ENCODE measurements at places on chromosomes 11 and 22. TPM values are rescaled to one million over a fixed set of nuclear protein-coding genes. Genes with fewer than 3 reads are reported as not detected.

GRCh38 chr11:31822927-31823643, 12.0 kb upstream of the PAX6 start:
- no peak for DNase-seq

GRCh38 chr11:11534981-11535380, 86.8 kb downstream of the GALNT18 start:
- no peak for DNase-seq

DNA sequence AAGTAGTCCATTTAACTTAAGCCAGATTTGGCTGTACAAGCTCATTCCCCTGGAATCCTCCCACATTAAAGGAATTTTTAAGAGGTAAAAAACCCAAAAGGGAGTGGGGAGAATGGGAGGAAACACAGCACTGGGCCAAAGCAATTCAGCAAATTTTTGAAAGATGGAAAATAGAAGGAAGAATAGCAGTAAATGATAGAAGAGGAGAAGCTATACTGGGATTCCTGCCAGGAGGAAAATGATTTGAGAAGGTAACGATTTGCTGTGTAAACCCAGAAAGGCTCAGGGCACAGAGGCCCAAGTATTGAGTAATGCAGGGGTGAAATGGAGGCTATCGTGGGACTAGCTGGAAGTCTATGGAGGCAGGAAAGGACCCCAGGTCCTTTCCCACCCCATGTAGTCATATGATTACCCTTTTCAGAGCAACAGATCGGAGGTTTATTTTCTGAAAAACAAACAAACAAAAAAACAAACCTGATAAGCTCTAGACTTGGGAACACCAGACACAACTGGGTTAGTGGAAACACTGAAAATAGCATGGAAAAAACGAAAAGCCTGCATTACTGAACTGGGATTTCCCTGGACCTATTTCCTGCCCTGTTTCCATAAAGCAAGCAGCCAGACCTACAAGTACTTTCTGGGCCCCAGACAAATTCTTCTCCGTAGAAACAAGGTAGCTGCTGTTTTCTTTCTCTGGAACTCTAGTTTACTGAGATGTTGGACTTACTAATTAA, 140.0 kb downstream of the SWAP70 start:
- DNase-seq = no peak

DNA sequence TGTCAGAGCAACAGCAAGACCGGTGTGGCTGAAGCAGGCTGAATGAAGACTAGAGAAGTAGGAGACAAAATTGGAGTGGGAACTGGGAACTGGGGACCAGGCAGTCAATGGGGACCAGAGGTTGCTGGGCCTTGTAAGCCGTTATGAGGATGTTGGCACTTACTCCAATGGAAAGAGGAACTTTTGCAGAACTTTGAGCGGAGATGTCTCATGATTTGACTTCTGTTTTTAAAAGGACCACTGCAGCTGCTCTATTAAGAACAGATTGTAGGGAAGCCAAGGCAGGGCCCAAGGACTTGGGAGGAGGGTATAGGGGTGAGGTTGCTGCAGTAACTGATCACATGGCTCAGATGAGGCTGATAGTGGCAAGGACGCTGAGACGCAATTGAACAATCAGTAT, 34.2 kb downstream of the IL18 start:
- no peak for DNase-seq

DNA sequence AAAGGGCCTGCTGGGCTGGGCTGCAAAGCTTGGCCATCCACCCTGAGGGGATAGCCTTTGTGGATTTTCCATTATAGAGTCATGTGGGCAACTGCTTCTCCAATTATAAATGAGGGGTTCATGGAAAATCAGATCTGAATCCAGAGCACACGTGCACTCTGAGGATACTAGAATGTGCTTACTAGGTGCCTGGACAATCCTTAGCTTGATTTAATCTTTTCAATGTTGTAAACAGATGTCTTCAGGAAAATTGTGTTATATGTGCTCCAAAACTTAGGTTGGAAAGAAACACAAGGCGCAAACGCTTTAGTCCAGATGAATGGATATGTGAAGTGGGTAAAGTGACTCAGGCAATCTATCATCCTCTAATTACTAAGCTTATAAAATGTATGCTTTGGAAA, 92.0 kb downstream of the SLC17A6 start:
- no peak for DNase-seq

CBX6 gene
- 76.5 TPM for total RNA-seq

GRCh38 chr11:62439785-62440602, 21.2 kb downstream of the SCGB1A1 start:
- no peak for DNase-seq

CCDC34 gene
- 13.5 TPM for total RNA-seq

C11orf97 gene
- total RNA-seq = not detected

DNA sequence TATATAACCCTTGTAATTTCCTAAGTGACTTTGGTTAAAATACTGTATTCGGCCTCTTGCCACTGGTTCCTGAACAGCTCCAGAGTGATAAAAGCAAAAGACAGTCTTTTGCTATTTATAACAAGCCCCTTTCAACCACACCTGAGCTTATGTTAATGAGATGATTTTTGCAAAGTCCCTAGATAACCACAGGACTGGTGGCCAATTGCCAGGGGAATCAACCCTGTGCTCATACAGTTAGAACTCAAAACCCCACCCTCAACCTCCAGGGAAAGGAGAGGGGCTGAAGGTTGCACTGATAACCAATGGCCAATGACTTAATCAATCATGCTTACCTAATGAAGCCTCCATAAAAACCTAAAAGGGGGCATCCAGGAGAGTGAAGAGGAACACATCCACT, 77.9 kb downstream of the SIK3 start:
- no peak for DNase-seq

AQP11 gene
- 0.60 TPM for total RNA-seq

DNA sequence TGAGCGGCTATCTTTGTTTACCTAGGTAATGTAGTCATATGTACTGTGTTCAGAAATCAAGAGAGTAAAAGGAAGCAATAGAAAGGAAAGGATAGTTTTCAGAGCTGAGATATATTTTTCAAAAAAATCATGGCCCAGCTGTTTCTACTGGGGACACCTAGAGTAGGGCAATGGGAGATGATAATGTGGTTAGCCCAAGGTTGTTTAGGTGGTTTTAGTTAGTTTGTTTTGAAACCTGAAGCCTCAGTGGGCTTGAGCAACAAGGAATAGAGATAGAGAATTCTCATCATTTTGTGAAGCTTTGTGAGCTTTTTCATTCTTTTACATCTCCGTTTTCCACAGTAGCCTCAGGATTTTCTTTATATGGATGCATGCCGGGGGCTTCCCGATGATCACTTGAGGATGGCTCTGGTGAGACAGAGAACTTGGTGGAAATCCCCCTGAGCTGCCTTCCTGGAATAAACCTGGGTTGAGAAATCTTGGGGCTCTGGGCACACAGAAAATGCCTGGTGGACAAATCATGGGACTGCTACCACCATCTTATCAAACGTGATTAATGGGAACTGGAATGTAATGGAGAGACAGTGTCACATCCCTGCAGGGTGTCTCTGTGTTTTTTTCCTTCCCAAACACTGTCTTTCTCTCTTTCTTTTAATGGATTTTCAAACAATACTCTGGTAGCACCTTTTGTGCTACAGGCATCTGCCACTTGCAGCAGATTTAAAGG, 49.0 kb downstream of the ARHGAP42 start:
- DNase-seq = no peak
